ENCODE measurements at places on chromosomes 12 and 14. TPM values are rescaled to one million over a fixed set of nuclear protein-coding genes. Genes with fewer than 3 reads are reported as not detected.

DNA sequence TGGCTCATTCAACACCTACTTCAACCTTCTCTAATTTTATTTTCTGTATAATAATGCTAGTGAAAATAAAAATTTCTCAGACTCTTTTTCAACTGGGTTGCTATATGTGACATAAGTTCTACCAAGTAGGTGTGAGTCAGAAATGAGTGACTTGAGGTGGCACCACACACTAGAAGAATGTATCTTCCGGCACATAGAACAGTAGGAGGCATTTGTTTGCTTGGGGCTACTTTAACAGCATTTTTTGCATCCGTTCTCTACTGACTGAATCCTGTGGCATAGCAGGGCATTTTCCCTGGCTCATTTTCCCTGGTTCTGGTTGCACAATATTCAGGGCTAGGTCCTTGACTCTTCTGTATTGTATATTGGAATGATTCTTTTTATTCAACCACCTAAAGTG lies 194.0 kb upstream of the SLC16A7 start:
- DNase-seq, result no peak

ADSS1 gene
- 63.8 TPM for total RNA-seq

- no peak for DNase-seq
Measured at GRCh38 chr14:33978892-33979612, 28.2 kb upstream of the EGLN3 start.

- no peak for DNase-seq
Measured at GRCh38 chr14:31294746-31295405, 87.3 kb upstream of the HECTD1 start.

CCDC177 gene
- 0.07 TPM for total RNA-seq

DNA sequence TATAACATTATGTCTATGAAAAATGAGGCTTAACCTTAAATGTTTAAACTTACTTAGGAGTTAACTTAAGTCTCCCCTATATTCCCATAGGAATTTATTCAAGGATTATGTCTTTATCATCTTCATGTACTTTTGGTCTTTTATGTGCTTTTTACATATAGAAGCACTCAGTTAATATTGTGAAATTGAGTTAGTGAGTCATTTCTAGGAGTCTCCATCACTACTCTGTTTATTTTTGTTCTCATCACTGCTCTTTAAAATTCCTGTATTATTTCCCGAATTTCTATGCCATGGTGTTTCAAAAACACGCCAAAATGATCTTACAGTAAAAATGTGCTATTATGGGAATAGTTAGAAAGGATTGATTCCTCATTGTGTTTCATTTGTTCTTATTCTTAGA lies 31.6 kb downstream of the TBC1D15 start:
- peak; percentile 47 for DNase-seq

- DNase-seq, result peak; percentile 97
Measured at GRCh38 chr14:22432348-22432976, 156.6 kb downstream of the DAD1 start.

DNA sequence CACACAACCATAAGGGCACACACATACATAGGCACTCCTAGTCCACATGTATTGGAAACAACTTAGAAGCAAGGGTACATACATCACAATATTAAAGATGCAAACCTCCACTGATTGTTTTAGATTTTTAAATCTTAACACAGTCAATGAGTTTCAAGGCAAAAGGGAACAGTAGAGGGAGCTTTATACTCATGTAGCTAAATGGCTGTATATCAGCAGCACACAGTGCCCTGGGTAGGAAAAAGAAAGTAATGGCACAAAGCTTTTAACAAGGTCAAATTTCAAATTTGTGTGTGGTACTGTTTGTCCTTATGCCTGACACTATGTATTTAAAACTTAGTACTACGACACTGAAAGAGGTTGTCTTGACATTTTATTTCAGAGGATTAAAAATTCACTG lies 262.0 kb downstream of the MED13L start:
- peak; percentile 75 for DNase-seq

SCN8A gene
- total RNA-seq, result 3.9 TPM
